Activated naive CD4-positive, alpha-beta T cell treated with anti-CD3 and anti-CD28 coated beads, Interleukin-2, amount 10 ng/mL, durations not matched to agents 5 hours and 36 hours (primary cell): ENCODE measurements at places on chromosomes 16 and 17. TPM values are rescaled to one million over a fixed set of nuclear protein-coding genes. Genes with fewer than 3 reads are reported as not detected.

The PDILT gene
- total RNA-seq: not detected

The CMTM3 gene
- total RNA-seq: 105 TPM

The CCDC78 gene
- total RNA-seq: 2.1 TPM

The SPNS3 gene
- 10.2 TPM for total RNA-seq

The OTOP3 gene
- not detected for total RNA-seq

The KCTD13 gene
- total RNA-seq: 30.4 TPM

The KRTAP9-1 gene
- not detected for total RNA-seq

The CTRL gene
- total RNA-seq: 5.5 TPM

The SPATA32 gene
- total RNA-seq: 0.43 TPM

The WNT9B gene
- total RNA-seq: not detected

The CDRT15L2 gene
- not detected for total RNA-seq

The BORCS6 gene
- 15.0 TPM for total RNA-seq

The MYCBPAP gene
- 10.3 TPM for total RNA-seq

The ZNF18 gene
- total RNA-seq: 11.8 TPM

The C1QL1 gene
- total RNA-seq: 1.1 TPM

The NOS2 gene
- 0.05 TPM for total RNA-seq

The ULK2 gene
- 10.6 TPM for total RNA-seq

The KRT32 gene
- not detected for total RNA-seq

The PRAC2 gene
- total RNA-seq: not detected

The CCDC47 gene
- total RNA-seq: 47.9 TPM

The SEPHS2 gene
- 59.9 TPM for total RNA-seq

The TNS4 gene
- total RNA-seq: 6.3 TPM

The EPOP gene
- 9.3 TPM for total RNA-seq

The NAGS gene
- 1.5 TPM for total RNA-seq

The KRT27 gene
- total RNA-seq: not detected

The KRT33B gene
- total RNA-seq: not detected

The ITGB4 gene
- 1.6 TPM for total RNA-seq

The TMC7 gene
- total RNA-seq: not detected

The KCNJ2 gene
- not detected for total RNA-seq

The TNK1 gene
- 1.9 TPM for total RNA-seq

The OSGIN1 gene
- 0.77 TPM for total RNA-seq

The ITGAX gene
- total RNA-seq: 3.2 TPM

The GNG13 gene
- total RNA-seq: not detected

The NPTX1 gene
- 73.0 TPM for total RNA-seq

The AOC3 gene
- 0.12 TPM for total RNA-seq

The OR2C1 gene
- not detected for total RNA-seq

The LGALS9 gene
- 139 TPM for total RNA-seq

The MCRIP1 gene
- 51.6 TPM for total RNA-seq

The SYNGR3 gene
- total RNA-seq: 2.8 TPM

The COPRS gene
- 17.7 TPM for total RNA-seq

The ADGRG1 gene
- 0.63 TPM for total RNA-seq

The PRSS27 gene
- 1.3 TPM for total RNA-seq

The MT2A gene
- 46.6 TPM for total RNA-seq

The CIBAR2 gene
- not detected for total RNA-seq

The DLX4 gene
- 0.18 TPM for total RNA-seq

The STX1B gene
- 1.3 TPM for total RNA-seq

The PTGES3L gene
- 0.38 TPM for total RNA-seq

The OR1A1 gene
- not detected for total RNA-seq

The PERCC1 gene
- not detected for total RNA-seq

The TPPP3 gene
- not detected for total RNA-seq

The CRYBA1 gene
- not detected for total RNA-seq

The C1QTNF1 gene
- total RNA-seq: not detected
